ENCODE measurements at places on chromosomes 2 and 18.

DNA sequence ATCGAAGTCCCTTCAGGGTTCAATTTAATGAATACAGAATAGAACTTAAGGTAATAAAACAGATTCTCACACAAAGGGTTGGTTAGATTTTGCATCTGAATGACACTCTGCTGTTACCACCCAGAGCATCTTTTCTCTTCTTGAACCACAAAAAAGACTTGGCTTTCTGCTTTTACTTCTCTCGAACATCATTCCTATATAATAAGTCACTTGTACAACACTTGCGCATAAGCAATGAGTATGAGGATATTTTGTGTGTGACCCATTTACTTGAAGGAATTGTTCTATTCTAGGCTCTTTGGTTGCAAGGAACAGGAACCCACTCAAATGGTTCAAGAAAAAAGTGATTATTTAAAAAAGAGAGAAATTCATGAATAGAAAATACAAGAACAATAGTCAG is 126.2 kb downstream of the NUP35 start:
- no peak for DNase-seq

GRCh38 chr2:227466887-227467600 is 4.9 kb upstream of the AGFG1 start:
- DNase-seq, result no peak

- DNase-seq, result no peak
Observed at GRCh38 chr2:164257742-164258141, 363.5 kb downstream of the GRB14 start.

GRCh38 chr2:171964308-171964707 is 35.4 kb upstream of the METAP1D start:
- DNase-seq, result no peak

DNA sequence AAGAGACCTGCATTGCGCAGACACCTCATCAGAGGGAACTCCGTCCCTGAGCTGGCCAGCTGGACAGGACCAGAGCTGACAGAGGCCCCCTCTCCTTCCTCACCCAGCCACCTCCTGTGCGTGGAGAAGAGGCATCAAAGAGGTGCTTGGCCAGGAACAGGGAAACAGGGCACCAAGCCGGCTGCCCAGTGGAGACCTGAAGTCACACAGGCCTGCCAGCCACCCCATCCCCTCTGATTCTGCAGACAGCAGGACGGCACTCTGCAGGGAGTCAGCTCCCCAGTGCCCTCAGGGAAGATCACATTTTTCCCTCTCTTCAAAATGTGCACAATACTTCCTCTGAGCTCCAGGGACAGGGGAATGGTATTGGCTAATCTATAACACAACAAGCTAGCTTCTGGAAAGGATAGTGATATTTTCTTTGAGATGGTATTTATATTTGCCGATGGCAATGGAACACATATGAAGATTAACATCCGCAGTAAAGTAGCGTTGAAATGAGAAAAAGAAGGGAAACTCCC is 30.5 kb downstream of the SLC1A4 start:
- DNase-seq, result no peak

DNA sequence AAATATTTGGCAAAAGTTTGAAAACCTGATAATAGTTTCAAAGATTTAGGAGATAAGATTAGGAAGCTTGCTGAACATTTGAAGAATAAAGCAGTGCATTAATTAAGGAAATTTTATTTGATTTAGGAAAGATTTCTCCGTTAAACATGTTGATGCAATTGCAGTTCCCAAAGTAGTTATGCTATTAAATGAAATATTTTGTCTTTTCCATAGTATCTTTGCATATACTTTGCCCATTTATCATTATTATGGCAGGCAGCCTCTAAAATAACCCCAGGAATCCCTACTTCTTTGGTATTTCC is 136.5 kb downstream of the MREG start:
- no peak for DNase-seq

- DNase-seq, result no peak
Observed at GRCh38 chr2:72027426-72028161, 120.1 kb downstream of the CYP26B1 start.

- DNase-seq, result no peak
Observed at GRCh38 chr2:158779621-158780020, 15.5 kb upstream of the DAPL1 start.

- no peak for DNase-seq
Observed at GRCh38 chr2:75586971-75587370, 26.2 kb upstream of the EVA1A start.

- DNase-seq, result no peak
Observed at GRCh38 chr2:28148566-28148965, 244.1 kb upstream of the FOSL2 start.

GRCh38 chr18:45571714-45572113 is 43.6 kb upstream of the SLC14A2 start:
- no peak for DNase-seq

- DNase-seq, result no peak
Observed at GRCh38 chr2:109129921-109130722, 1.1 kb downstream of the SH3RF3 start.

GRCh38 chr2:9288681-9289338 is 82.2 kb downstream of the ASAP2 start:
- no peak for DNase-seq

- DNase-seq, result no peak
Observed at GRCh38 chr18:65941482-65941881, 190.7 kb downstream of the CDH7 start.

DNA sequence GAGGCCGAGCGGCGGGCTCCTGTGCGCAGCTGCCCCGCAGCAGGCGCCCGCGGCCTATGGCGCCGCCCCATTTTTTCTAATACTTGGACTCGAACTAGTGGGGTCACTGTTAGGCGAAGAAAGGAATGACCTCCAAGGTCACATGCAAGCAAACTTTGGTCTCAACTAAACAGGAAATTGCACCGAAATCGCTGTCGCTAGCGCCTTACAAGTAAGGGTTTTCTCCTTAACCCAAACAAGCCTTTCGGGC is 339 bp downstream of the ACAA2 start:
- no peak for DNase-seq

DNA sequence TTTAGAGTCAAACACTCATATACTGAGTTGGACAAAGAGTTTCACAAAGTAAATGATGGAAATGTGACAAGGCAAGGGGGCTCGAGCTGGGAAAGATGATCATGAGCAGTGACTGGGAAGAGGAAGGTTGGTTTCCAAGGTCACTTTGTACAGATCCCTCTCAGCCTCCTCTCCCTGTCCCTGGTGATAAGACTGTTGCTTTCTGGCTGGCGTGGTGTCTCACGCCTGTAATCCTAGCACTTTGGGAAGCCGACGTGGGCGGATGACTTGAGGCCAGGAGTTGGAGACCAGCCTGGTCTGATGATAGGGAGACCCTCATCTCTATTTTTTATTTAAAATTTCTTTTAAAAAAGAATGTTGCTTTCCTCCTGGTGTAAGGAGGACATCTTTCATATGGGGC is 86.6 kb upstream of the STPG4 start:
- no peak for DNase-seq

DNA sequence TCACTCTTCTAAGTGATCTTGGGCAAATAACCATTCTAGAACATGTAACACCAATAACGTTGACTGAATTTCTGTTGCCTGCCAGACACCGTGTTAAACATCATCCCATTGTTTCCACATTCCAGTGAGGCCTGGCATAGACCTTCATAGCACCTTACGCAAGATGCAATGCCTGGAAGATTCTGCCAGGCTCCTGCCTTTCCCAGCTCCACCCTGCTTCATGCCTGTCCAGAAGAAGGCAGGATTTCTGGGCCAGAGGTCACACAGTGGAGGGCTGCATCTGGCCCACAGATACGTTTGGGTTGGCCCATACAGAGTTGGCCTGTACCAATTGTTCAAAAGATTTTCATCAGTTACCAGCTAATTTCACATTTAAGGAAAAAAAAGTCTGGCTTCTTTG is 46.3 kb downstream of the EN1 start:
- no peak for DNase-seq

- no peak for DNase-seq
Observed at GRCh38 chr18:63758615-63759240, 16.5 kb upstream of the SERPINB7 start.

- DNase-seq, result no peak
Observed at GRCh38 chr2:221517696-221518151, 54.4 kb downstream of the EPHA4 start.

DNA sequence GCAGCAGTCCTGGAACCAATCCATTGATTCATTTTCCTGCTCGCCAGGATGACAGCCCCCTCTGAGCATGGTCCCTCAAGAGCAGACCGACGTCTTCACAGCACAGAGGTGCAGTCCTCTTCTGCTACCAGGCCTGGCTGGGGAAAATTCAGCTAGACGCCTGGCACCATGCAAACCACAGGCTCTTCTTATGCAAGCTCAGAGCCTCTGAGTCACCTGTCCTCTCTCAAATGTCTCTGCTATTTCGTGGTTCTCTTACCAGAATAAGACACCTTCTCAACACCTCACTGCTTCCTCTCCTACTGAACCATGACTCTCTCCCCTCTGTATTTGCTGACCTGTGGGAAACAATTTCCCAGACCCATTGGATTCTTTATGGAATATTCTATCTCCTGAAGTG is 79.8 kb upstream of the CYRIA start:
- DNase-seq, result no peak

DNA sequence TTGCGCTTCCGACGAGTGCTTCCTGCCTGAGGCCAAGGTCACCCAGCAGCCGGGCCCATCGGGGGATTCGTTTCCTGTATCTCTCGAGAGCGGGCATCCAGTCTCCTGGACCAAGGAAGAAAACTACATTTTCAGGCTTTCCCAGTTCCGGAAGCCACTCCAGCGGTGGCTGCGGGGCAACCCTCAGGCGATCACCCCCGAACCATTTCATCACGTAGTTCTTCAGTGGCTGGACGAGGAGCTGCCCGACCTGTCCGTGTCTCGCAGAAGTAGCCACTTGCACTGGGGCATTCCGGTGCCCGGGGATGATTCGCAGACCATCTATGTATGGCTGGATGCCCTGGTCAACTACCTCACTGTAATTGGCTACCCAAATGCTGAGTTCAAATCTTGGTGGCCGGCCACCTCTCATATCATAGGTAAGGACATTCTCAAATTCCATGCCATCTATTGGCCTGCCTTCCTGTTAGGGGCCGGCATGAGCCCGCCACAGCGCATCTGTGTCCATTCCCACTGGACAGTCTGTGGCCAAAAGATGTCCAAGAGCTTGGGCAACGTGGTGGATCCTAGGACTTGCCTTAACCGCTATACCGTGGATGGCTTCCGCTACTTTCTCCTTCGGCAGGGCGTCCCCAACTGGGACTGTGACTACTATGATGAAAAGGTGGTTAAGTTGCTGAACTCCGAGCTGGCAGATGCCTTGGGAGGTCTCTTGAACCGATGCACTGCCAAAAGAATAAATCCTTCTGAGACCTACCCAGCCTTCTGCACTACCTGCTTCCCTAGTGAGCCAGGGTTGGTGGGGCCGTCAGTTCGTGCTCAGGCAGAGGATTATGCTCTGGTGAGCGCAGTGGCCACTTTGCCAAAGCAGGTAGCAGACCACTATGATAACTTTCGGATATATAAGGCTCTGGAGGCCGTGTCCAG is 1.0 kb downstream of the MARS2 start:
- DNase-seq, result no peak

DNA sequence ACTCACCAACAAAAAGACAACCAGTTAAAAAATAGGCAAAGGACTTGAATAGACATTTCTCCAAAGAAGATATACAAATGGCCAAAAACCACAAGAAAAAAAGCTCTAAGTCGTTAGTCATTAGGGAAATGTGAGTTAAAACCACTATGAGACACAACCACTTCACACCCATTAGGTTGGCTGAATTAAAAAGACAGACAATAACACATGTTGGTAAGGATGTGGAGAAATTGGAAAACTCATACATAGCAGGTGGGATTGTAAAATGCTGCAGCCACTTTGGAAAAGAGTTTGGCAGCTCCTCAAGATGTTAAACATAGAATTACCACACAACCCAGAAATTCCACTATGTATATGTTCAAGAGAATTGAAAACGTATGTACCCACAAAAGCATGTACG is 117.6 kb upstream of the SPATS2L start:
- DNase-seq, result no peak

GRCh38 chr2:80475970-80476369 is 171.4 kb upstream of the LRRTM1 start:
- no peak for DNase-seq

DNA sequence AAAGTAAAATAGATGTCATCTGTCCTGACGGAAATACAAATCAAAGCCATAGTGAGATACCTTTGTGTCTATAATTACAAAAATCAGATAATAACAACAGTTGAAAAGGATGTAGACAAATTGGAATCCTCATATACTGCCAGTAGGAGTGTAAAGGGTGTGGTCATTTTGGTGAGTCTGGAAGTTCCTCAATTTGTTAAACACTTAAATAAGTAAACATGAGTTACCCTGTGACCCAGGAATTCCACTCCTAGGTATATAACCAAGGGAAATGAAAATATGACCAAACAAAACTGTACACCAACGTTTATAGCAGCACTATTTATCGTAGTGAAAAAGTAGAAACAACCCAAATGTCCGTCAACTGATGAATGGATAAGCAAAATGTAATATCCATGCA is 24.0 kb downstream of the R3HDM1 start:
- DNase-seq, result no peak

- no peak for DNase-seq
Observed at GRCh38 chr2:128611421-128612320, 293.0 kb upstream of the HS6ST1 start.

GRCh38 chr2:156309167-156309566 is 23.4 kb downstream of the NR4A2 start:
- no peak for DNase-seq

GRCh38 chr2:181563101-181563692 is 93.7 kb downstream of the CERKL start:
- no peak for DNase-seq

DNA sequence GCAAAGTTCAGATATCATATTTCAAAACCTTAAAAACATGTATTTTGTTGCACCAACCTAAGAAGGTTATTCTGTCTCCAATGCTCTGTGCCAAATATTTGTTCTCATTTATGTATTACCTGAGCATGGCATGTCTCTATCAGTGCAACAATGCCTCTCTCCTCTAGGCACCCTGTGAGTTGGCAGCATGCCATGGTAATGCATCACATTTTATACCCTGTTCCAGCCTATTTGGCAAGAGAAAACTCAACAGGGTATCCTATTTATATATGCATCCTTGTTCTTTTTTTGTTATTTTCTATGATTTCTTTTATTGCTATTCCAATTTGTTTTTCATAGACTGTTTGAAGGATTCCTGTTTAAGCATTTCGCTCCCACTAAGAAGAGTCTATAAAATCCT is 126.3 kb upstream of the NRXN1 start:
- DNase-seq, result no peak

DNA sequence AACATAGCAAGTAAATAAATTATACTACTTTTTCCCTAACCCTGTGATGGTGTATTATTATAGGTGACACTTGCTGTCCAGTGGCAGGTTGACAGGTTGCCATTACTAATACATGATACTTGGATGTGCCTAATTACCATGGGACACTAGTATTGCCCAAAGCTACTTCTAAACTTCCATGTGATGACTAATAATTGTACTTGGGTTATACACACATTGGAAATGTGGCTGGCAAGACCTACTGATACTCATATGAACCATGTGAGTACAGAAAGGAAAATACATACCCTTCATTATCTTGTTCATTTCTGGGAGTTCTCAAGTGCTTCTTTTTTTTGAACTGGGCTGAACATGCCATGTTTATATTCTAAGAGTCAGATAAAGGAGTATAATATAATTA is 156.4 kb downstream of the IKZF2 start:
- no peak for DNase-seq
